Vagina (tissue), 2 donors: ENCODE measurements at places on chromosomes 2 and 18.

DNA sequence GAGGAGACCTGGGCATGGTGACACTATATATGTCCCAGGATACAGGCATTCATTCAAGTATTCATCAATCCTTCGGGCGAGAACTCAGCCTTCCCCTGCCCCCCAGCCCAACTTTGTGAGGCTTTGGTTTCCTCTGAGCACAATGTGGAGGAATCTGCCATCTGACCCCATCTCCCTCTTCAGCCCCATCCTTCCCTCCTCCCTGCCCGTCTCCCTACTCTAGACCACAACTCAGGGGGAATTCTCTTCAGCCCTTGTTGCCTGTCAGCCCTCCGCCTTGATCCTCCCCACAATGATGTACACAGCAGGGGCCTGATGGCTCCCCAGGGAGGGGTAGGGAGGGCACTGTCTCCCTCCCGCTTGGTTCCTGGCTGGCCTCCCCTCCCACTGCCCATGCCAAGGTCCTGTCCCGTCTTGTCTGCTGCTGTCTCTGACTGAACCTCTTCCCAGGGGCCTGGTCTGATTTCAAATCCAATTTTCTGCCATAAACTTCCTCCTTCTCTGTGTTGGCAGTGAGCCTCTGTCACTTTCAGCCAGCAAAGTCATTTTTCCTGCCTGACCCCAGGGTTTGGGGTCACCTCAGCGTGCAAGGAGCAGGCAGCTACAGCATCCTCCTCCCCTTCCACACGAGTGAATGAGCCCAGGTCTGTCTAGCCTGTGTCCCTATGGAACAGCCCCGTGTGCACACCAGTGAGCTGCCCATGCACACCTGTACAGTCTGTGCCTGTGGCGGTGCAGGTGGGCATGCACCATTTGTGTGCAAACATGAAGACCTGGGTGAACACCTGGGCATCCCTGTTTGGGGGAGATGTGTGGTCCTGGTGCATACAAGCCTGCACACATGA lies 197.3 kb downstream of the CELF4 start:
- no peak for DNase-seq

DNA sequence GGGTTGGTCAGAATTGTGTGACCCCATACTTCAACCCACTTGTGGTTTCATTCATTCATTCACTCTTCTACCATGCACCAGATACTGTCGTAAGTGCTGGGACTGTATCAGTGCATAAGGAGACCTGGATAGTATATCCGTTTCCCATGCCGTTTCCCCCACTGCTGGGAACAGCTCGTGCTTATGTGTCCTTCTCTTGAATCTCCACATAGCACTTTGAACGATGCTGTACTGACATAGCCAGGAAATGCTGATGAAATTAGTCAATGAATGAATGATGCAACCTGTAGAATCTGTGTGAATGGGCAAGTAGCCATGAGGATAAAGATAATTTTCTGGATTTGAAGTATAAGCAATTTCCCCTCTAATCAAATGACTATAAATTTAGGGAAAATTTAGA lies 276.1 kb downstream of the BCL2 start:
- DNase-seq: no peak

GRCh38 chr18:55577812-55578539 lies 10.0 kb downstream of the TCF4 start:
- no peak for DNase-seq

DNA sequence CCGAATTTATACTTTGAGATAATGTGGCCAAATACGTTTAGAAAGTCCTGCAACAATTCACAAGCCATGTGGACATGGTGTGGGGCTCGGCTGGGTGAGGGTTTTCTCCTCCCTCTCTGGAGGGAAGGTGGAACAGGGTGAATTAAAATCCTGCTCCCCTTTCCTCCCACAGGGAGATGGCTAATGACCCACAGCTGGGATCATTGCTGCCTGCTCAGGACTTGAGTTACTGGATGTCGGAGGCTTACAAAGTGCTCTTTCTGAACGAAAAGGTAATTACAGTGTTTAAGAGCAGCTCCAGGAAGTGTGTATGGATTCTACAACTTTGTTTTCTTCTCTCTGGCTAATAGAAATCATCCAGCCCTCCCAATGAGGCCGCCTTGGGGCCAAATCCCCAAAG lies 97.9 kb upstream of the ALKAL2 start:
- DNase-seq: no peak

DNA sequence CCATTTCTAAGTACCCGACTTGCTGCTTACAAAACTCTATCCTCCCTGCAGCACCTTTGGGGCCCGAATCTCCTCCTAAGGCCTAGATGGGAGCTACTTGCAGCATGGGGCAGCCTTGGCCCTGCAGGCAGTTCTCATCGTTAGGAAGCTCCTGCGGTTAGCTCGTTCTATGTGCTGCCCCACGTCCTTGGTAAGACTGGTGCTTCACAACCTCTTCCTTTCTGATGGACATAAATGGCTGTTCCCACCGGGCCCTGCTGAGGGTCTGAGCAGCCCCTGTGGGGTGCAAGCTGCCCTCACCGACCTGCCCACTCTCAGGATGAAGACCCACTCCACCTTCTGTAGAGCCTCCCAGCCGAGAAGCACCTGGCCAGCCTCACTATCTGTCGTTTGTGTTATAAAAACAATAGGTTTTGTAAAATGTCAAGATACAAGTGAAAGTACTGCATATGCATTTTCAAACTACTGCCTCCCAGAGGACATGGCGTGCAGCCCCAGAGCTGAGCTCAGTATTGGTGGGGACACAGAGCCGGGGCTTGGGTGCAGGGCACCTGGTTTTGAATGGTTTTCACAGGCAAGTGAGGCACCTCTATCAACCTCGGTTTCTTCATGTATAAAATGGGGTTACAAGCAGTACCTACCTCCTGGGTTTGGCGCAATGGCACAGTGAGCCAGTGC lies 19.4 kb downstream of the OTOF start:
- DNase-seq: no peak

- no peak for DNase-seq
Measured at GRCh38 chr2:88095022-88095421, 27.4 kb downstream of the SMYD1 start.

DNA sequence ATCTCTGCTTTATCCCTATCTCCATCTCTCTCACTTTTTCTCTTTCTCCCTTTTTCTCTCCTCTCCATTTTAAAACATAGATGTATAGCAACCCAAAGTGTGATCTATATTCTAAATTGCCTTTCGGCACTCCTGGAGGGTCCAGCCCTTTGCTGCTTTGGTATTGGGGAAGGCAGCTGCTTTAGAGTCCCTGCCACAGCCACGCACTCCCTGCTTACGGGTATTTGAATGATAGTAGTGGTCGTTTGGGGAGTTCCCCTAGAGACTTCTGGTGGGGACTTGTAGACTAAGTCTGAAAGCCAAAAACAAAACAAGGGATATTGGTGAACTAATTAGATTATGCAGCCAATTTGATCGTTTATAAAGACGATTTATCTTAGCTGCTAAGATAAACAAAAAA lies 11.9 kb downstream of the QPCT start:
- DNase-seq: no peak

GRCh38 chr2:109260886-109261700 lies 132.1 kb downstream of the SH3RF3 start:
- no peak for DNase-seq
